ENCODE measurements at places on chromosomes 3 and 15.
A peak's percentile ranks its signal among the peaks of the same experiment; 100 is the strongest.

- no peak for DNase-seq
Measured at GRCh38 chr3:7340795-7341194, 479.9 kb downstream of the GRM7 start.

DNA sequence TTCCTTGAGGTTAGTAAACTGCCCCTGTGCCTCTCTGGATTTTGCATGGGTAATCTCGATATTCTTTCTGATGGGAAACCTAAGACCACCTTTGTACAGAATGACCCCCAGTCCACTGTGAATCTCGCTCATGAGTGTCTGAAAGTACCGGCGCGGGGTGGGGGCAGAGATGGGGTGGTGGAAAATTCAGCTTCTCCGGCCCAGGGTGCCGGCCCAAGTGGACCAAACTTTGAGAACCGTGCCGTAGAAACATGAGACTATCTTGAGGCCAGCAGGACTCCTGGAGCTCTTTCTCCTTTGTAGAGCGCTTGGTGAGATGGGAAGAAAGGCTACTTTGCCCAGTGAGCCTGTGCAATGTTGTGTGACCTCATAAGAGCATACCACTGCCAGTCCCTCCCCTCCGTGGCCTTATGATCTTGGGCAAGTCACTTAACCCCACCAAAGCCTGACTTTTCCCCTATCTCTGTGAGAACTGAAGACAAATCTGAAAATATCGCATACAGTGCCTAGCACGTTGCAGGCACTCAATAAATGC lies 40.4 kb upstream of the VEPH1 start:
- no peak for DNase-seq

DNA sequence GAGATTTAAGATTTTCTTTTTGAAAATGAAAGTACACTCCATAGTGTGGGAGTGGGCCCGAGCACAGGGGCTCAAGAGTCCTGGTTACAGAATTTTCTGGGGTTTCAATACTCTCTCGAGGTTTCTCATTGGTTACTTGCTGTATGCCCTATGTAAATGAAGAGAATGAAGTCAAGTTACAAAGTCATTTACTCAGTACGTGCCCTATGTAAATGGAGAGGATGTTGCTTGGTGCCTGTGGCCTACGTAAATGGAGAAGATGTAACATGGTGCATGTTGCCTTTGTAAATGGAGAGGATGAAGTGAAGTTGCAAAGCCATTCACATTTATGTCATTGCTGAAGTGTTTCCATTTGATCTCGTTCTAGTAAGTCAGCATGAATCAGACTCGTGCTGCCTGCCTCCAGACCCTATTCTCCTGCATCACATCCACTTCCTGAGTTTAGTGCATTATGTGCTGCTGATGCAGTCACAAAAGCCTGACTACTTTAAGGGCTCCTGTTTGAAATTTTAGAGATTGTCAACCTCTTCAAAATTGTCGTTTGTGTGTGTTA lies 302.0 kb downstream of the ZBBX start:
- no peak for DNase-seq

DNA sequence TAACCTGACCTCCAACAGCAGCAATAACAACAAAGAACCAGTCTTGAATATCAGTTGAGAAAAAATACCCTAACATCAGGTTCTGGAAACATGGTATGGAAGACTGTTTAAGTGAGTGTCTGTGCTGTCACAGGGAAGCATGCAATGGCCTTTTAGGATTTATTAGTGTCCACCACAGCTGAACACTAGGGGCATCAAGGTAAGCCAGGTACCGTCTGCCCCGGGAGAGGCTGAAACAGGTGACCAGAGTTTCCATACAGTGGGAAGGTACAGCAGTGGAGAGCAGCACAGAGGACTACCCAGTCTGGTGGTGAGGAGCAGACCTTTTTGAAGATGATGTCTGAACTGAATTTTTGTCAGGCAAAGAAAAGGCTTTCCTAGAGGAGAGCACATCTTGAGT lies 18.4 kb downstream of the ZDHHC23 start:
- DNase-seq, result no peak

GRCh38 chr3:31747785-31748184 lies 215.1 kb downstream of the STT3B start:
- no peak for DNase-seq

GRCh38 chr3:56190771-56191305 lies 277.4 kb downstream of the ERC2 start:
- no peak for DNase-seq

GRCh38 chr15:58398071-58398470 lies 33.7 kb upstream of the LIPC start:
- DNase-seq, result no peak

DNA sequence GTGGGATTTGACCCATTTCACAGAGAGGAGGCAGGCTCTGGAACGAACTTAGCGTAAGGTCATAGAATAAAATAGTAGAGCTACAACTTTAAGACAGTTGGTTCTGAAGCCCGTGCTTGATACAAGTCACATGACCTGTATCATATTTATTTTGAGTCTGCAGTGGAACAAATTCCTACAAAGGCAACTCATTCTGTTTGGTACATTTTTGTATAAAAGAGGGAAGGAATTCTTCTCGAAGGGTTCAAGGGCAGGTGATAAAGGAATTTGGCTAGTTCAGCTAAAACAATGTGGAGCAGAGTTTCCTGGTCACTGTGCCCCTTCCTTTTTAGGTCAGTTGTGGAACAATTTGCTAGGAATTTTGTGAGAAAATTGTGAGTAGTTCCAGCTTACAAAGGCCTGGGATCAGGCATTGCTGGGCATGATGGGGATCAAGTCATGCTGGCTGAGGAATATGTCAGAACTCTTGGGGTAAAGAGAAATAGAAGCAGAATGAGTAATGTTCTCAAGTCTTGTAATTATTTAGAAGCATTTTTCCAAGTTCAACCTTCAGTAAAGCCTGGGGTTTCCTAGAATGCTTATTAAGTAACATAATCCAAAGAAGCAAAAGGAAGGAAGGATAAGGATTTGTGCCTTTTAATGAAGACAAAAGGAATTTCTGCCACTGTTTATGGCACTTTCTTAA lies 19.1 kb downstream of the USP3 start:
- no peak for DNase-seq

GRCh38 chr15:90035840-90036230 lies 34.7 kb downstream of the ZNF710 start:
- DNase-seq, result no peak

- no peak for DNase-seq
Measured at GRCh38 chr3:44396200-44397171, 57.9 kb downstream of the TCAIM start.

DNA sequence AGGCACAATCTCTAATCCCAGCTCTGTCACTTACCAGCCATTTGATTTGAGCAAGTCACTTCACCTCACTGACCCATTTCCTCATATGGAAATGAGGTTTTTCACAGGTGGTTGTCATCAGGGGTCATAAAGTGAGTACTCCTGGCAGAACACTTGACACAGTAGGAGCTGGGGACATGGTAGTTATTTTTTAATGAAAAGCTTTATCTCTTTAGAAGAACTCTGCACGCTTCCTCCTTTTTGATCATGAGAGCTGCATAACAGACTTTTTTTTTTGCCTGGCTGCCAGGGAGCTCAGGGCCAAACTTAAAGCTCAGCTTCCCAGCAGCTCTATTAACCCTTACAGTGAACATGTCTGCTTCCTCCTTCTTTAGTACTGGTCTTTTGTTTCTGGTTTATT lies 8.4 kb downstream of the VWA5B2 start:
- no peak for DNase-seq

GRCh38 chr3:52181543-52181942 lies 16.4 kb upstream of the ALAS1 start:
- no peak for DNase-seq

DNA sequence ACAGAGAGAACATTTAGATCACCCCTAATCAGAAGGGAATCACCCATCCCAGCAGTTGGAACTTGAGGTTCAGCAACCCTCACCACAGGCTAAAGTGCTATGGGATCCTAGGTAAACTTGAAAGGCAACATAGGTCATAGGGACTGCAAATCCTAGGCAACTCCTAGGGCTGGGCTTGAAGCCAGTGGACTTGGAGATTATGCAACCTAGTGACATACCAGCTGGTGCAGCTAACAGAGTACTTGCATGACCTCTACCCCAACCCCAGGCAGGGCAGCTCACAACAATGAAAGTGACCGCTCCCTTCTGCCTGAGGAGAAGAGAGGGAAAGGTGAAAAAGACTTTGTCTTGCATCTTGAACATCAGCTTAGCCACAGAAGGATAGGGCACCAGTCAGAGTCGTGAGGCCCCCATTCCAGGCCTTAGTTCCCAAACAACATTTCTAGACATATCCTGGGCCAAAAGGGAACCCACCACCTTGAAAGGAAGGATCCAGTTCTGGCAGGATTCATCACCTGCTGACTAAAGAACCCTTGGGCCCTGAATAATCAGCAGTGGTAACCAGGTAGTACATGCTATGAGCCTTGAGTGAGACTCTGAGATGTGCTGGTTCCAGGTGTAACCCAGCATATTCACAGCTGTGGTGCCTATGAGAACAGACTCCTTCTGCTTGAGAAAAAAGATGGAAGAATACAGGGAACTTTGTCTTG lies 37.6 kb upstream of the FBN1 start:
- no peak for DNase-seq

DNA sequence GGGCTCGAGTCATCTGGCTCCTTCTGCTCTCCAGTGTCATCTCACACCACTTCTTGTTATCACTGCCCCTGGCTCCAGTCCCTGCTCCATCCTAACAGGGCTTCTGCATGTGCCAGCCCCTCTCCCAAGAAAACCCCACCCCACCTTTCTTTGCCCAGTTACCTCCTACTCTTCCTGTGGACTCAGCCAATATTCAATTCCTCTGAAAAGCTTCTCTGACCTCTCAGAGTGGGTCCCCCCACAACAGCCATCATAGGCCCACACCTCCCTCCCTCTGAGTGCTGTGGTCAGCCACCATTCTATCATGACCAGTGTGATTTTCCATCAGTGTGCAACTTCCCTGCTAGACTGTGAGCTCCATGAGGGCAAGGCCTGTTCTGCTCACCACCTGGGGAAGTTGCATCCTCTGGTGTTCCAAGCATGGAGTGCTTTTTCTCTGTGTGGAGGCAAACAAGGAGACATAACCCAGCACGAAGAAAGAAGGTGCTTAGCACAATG lies 71.6 kb downstream of the ADCY5 start:
- DNase-seq, result no peak

- DNase-seq, result no peak
Measured at GRCh38 chr3:147514366-147515160, 105.4 kb downstream of the ZIC1 start.

GRCh38 chr15:100720406-100720967 lies 118.1 kb downstream of the ASB7 start:
- DNase-seq, result peak; percentile 28

GRCh38 chr3:159941038-159942000 lies 47.3 kb upstream of the IL12A start:
- DNase-seq, result no peak

DNA sequence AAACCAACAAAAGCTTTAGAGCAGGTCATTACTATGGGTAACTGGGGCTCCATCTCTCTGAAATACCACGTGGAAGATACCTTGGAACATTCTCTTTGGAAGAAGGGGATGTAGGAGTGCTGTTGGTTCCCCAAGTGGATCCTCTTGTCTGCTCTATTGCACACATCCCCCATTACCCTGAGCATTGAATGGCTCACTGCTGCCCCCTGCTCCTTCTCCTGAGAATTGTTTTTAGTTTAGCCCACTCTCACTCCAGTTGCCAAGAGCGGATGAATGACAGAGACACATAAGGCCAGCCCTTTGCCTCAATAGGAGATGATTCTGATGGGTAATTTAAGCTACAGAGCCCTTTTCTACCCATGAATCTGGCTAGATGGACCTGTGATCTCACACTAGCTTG lies 135.6 kb upstream of the SUCLG2 start:
- DNase-seq, result peak; percentile 76

DNA sequence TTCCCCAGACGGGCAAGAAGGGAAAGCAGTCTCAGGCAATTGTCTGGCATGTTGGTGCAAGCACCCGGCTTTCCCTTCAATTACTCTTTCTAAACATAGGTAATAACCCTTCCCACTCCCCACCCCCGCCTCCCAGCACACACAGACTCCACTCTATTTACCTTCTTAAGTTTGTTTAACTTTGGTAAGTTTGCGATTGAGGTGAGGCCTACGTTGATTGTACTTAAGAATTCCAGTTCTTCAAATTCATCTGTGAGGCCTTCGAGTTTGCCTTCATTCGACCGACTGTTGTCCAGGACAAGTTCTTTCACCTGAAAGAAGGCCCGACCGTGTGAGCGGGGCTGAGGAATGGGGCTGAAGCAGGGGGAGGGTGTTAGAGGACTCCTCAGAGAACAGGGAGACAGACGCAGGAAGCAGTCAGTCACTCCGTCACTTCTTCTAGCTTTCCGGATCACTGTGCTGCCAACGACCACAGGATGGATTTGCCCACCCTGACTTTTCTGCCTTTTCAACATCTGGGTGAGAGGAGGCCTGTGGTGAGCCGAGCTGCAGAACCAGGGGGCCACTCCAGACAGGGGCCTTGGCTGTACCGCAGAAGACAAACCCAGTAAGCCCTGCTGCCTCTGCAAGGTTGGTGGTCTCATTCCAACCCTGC lies 33.0 kb downstream of the ANP32A start:
- no peak for DNase-seq

DNA sequence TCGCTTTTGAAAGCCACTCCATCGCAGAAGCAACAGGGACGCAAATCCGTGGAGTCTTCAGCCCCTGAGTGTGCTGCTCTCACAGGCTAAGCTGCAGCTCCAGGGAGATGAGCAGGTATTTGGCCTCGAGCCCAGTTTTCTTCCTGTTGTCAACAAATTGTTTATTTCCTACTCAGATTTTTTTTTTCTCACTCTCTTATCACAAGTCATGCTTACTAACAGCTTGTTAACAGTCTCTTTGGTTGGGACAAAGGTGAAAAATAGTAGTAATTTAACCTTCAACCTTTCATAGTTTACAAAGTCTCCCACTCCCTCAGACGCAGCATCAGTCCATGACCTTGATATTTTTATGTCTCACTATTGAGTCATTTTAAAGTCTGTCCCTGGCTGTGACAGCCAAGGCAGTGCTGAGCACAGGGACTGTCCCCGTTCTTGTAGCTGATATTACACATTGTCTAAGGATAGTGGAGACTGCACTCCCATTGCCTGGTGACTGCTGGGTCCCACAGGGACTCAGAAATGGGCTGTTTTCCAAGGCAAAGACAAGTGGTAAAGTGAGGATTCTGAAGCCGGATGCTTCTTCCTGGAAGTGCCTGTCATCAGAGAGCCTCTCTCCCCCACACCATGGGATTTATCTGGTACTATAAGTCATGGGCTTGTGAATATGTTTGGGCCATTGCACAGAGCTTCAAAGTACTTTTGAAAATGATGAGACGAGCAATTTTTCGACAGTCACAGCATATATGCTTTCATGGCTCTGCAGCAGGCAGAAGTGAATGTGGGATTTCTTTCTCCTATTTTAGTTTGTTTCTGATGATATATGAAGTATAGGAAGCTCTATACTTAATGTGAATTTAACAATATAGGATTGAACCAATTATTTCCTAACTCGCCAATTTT lies 59.8 kb upstream of the UNC13C start:
- no peak for DNase-seq

GRCh38 chr3:122468896-122469533 lies 45.7 kb downstream of the KPNA1 start:
- DNase-seq, result no peak

DNA sequence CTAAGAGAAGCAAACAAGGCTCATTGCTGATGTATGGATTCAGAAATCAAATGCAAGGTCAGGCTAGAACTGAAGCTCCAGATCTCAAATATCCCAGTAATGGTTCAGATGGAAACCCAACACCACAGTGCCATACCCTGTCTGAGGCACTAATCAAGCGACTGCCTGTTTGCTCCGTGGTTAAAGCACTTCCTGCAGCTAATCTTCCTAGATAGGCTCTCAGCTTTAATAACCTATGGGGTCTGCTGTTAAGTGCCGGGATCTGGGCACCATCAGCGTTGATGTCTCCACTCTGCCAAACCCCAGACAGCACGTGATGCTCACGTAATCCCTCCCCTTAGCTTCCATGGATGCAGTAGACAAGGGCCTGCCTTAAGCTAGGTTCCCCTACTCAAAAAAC lies 262.6 kb downstream of the MECOM start:
- DNase-seq, result no peak
